Foreskin fibroblast (primary cell): ENCODE measurements at places on chromosomes 1 and 21.

- DNase-seq: no peak
These were observed 9.5 kb upstream of the LDLRAP1 start for GRCh38 chr1:25533775-25534409.

DNA sequence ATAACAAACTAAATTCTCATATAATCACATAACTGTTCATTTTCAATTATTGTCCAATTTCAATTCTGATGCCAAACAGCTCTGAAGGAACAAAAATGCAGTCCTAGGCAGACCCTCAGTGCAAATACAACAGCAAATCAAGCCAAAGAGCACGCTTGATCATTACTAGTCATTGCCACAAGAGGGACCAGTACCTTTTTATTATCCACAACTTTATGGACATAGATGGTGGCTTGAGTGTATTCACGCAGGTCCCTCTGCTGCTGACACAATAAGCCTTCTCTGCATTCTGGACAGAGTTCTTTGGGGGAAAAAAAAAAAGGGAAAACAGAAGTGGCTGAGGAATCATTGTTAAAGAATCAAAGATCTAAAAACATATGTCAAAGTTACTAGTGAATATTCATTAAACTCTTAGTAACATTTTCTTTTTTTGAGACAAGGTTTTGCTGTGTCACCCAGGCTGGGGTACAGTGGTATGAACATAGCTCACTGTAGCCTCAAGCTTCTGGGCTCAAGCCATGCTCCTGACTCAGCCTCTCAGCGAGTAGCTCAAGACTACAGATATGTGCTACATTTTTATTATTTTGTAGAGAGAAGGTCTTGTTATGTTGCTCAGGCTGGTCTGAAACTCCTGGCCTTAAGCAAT is 34.3 kb upstream of the RAP1GAP start:
- peak; percentile 84 for DNase-seq

- DNase-seq: no peak
These were observed 91.8 kb upstream of the SERBP1 start for GRCh38 chr1:67522001-67522441.

DNA sequence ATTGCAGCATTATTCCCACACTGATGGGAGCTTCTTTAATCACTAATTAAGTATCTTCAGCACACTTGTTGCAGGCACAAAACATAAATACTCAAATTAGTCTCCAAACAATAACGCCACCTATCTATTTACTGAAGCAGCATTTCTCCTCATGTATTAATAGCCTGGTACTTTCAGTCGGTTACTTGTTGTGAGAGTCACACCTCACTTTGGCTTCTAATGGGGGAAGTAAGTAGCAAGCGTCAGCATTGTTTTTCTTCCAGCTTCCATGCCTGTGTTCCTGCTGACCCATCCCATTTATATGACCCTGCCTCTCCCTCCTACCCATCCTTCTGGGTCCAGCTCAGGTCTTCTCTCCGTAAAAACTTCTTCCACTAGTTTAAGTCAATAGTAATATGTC is 31.9 kb upstream of the DENND1B start:
- no peak for DNase-seq

- DNase-seq: no peak
These were observed 26.5 kb upstream of the SLC45A3 start for GRCh38 chr1:205706601-205707502.

GRCh38 chr1:105591681-105592080 is 1464.8 kb upstream of the PRMT6 start:
- no peak for DNase-seq

GRCh38 chr21:17780539-17780938 is 38.6 kb downstream of the C21orf91 start:
- no peak for DNase-seq
